Memory B cell (primary cell): ENCODE measurements at places on chromosomes 2 and 18.
A peak's percentile ranks its signal among the peaks of the same experiment; 100 is the strongest.

GRCh38 chr2:60926741-60927552 is 45.6 kb downstream of the REL start:
- no peaks in the 10 kb centered on the region for H3K27me3 ChIP-seq
- H3K27ac ChIP-seq = peak overlapping the region; percentile 56
- peaks cover 39% of the 10 kb centered on the region for H3K36me3 ChIP-seq
- H3K4me3 ChIP-seq = no peak overlapping the region
- no peak for DNase-seq

- no peak for DNase-seq
- no peaks in the 10 kb centered on the region for H3K4me1 ChIP-seq
- no peak overlapping the region for H3K27ac ChIP-seq
These were observed 78.0 kb upstream of the NFATC1 start for GRCh38 chr18:79317703-79318102.

DNA sequence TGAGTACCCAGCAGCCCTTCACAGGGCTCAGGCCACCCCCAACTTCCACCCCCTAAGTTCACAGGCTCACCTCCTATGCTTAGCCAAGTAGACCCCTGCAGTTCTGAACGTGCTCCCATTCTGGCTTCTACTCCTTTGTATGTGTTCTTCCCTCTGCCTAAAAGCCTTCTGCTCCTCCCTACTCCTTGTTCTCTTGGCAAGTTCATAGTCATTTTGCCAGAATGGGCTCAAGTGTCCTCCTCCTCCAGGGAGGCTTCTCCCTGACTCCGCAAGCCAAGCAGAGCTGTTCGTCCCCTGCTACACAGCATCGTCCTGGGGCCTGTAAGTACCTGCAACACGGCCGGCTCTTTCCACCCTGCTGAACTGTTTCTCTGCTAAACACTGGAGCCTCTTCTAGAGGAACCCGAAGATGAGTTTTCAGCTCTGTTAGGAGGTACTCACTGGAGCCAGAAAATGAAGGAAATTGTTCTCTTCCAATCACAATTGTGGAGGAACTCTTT is 14.6 kb upstream of the CETN1 start:
- H3K4me1 ChIP-seq = no peaks in the 10 kb centered on the region
- DNase-seq = no peak
- H3K27ac ChIP-seq = no peak overlapping the region
- H3K36me3 ChIP-seq = no peaks in the 10 kb centered on the region
- no peak overlapping the region for H3K4me3 ChIP-seq
- peaks cover 2% of the 10 kb centered on the region for H3K27me3 ChIP-seq

- no peak for DNase-seq
- peaks cover 25% of the 10 kb centered on the region for H3K36me3 ChIP-seq
- peaks cover 12% of the 10 kb centered on the region for H3K4me1 ChIP-seq
- H3K4me3 ChIP-seq = no peak overlapping the region
These were observed 7.1 kb downstream of the MTA3 start for GRCh38 chr2:42575458-42576064.

- H3K4me1 ChIP-seq = peaks cover 6% of the 10 kb centered on the region
- no peaks in the 10 kb centered on the region for H3K36me3 ChIP-seq
- H3K27me3 ChIP-seq = peaks cover 20% of the 10 kb centered on the region
- DNase-seq = no peak
These were observed 78.1 kb downstream of the IRS1 start for GRCh38 chr2:226721541-226721940.

GRCh38 chr2:239173301-239173700 is 227.5 kb downstream of the HDAC4 start:
- H3K36me3 ChIP-seq = peaks cover 57% of the 10 kb centered on the region
- no peak for DNase-seq
- H3K4me1 ChIP-seq = no peaks in the 10 kb centered on the region
- H3K4me3 ChIP-seq = no peak overlapping the region

DNA sequence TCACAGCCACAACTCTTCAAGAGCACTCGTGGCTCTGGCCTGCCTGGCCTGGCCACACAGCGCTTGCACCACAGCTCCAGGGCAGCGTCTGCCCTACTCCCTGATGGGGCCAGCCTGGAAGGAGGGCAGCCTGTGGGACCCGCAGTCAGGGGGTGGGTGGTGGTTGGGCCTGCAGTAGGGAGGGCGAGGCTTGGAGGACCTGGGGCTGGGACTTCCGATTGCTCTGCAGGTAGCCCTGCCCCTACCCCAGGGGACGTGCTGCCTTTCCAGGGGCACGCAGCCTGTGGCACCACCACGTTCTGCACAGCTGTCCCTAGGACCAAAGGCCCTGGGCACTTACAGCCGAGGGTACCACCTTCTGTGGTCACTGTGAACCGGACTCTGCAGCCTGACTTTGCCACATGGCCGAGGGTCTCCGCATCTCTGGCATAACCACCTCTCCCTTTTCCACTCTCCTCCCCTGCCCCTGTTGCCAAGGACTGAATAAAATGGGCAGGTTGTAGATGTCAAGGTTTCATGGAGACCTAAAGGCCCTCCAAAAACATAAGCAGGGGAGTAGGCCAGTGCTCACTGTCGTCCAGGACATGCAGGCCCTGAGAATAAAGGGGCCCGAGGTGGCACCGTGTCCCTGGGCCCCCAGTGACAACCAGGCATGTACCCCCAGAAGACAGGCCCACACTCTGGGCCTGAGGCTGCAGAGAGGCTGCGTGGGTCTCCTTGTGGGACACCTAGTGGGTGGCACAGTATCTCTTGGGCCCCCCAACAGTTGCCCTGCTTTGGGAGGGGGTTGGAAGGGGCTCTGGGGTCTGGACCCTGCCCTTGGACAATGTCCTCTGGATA is 87.3 kb downstream of the INHBB start:
- no peak overlapping the region for H3K4me3 ChIP-seq
- no peak for DNase-seq
- peaks cover 7% of the 10 kb centered on the region for H3K27me3 ChIP-seq
- no peaks in the 10 kb centered on the region for H3K4me1 ChIP-seq
- no peaks in the 10 kb centered on the region for H3K36me3 ChIP-seq

- H3K36me3 ChIP-seq = no peaks in the 10 kb centered on the region
- no peak for DNase-seq
- H3K27ac ChIP-seq = no peak overlapping the region
- no peak overlapping the region for H3K4me3 ChIP-seq
- H3K4me1 ChIP-seq = no peaks in the 10 kb centered on the region
- H3K27me3 ChIP-seq = no peaks in the 10 kb centered on the region
These were observed 200.0 kb downstream of the PIK3C3 start for GRCh38 chr18:42155024-42155423.

- H3K36me3 ChIP-seq = no peaks in the 10 kb centered on the region
- no peak for DNase-seq
- no peaks in the 10 kb centered on the region for H3K4me1 ChIP-seq
- no peak overlapping the region for H3K4me3 ChIP-seq
These were observed 94.0 kb upstream of the ATP5MC3 start for GRCh38 chr2:175275539-175275938.

GRCh38 chr2:40364151-40364874 is 87.6 kb downstream of the SLC8A1 start:
- H3K4me1 ChIP-seq = peaks cover 9% of the 10 kb centered on the region
- H3K27me3 ChIP-seq = no peaks in the 10 kb centered on the region
- DNase-seq = no peak
- no peak overlapping the region for H3K4me3 ChIP-seq

- H3K4me1 ChIP-seq = no peaks in the 10 kb centered on the region
- DNase-seq = no peak
- no peaks in the 10 kb centered on the region for H3K36me3 ChIP-seq
These were observed 159.3 kb downstream of the CYRIA start for GRCh38 chr2:16506366-16506765.

GRCh38 chr2:201931951-201932350 is 101.7 kb upstream of the FZD7 start:
- no peaks in the 10 kb centered on the region for H3K4me1 ChIP-seq
- no peak overlapping the region for H3K4me3 ChIP-seq
- no peak overlapping the region for H3K27ac ChIP-seq
- no peak for DNase-seq

DNA sequence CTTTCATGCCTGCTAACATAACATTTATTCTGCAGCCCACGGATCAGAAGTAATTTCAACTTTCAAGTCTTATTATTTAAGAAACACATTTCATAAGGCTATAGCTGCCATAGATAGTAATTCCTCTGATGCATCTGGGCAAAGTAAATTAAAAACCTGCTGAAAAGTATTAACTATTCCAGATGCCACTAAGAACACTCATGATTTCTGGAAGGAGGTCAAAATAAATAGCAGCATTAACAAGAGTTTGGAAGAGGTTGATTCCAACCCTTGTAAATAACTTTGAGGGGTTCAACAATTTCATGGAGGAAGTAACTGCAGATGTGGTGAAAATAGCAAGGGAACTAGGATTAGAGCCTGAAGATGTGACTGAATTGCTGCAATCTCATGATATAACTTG is 77.6 kb downstream of the CCDC148 start:
- no peaks in the 10 kb centered on the region for H3K27me3 ChIP-seq
- DNase-seq = no peak
- H3K36me3 ChIP-seq = no peaks in the 10 kb centered on the region
- no peaks in the 10 kb centered on the region for H3K4me1 ChIP-seq

DNA sequence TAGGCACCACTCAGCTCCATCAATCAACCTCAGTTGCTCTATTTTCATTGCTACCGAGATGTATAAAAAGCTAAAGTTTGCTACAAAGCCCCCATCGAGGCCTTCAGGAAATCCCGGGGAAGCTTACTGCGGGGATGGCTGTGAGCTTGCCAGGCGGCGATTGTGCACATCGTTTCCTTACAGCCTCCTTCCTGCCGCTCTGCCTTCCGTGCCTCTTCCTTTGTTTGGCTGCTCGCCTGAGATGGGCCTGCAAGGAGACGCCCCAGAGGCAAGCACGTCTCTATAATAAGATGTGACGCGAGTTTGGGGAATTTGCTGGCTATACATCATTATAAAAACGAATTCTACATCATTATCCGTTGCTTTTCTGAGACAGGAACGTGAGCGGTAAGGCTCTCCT is 41.6 kb downstream of the DHRS9 start:
- no peak for DNase-seq
- H3K4me3 ChIP-seq = no peak overlapping the region
- no peaks in the 10 kb centered on the region for H3K36me3 ChIP-seq
- no peaks in the 10 kb centered on the region for H3K27me3 ChIP-seq

DNA sequence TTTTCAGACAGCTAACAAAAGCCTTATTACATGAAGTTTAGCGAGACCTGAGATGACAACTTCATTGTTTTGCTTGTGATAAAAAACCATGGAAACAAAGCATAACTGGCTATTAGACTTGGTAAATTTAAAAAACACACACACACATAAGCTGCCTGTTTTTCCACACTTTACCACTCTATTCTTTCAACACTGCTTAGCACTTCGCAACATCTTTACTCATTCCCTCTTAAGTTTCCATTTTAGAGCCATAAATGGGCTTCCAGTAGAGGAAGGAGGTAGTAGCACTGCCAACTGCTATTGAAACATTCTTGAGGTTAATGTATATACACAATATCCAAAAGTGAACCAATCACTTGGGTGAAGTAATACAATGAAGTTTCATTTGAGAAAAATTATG is 54.1 kb downstream of the BAZ2B start:
- DNase-seq = no peak
- H3K27ac ChIP-seq = no peak overlapping the region
- H3K4me3 ChIP-seq = no peak overlapping the region
- peaks cover 5% of the 10 kb centered on the region for H3K36me3 ChIP-seq
- no peaks in the 10 kb centered on the region for H3K27me3 ChIP-seq
- no peaks in the 10 kb centered on the region for H3K4me1 ChIP-seq

DNA sequence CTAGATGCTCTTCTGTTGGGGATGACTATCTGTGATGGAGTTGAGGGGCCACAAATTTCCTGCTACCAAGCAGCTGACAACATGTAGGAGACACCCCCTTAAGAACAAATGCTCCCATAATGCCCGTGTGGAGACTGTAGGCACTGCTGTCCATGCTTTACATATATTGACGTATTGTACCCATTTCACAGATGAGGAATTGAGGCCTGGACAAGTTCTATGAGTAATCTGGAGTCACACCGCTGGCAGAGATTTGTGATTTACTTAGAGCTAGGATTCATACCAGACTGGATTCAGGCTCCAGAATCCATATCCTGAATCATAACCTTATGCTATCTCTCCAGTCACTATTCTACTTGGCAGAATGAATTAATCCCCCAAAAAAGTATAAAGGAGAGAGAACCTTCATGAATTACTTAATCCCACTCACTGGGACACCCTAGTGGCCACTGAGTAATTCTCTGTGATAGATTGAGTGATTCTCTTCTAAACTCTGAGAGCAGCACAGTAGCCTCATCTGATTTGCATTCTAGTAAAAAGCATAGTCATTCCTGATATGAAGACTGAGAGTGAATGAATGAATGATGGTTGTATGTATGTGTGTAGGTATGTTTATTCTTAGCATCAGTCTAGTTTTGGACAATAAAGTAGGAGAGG is 460.7 kb upstream of the MEIS1 start:
- H3K4me1 ChIP-seq = no peaks in the 10 kb centered on the region
- H3K27ac ChIP-seq = no peak overlapping the region
- H3K36me3 ChIP-seq = no peaks in the 10 kb centered on the region
- no peaks in the 10 kb centered on the region for H3K27me3 ChIP-seq
- no peak overlapping the region for H3K4me3 ChIP-seq

DNA sequence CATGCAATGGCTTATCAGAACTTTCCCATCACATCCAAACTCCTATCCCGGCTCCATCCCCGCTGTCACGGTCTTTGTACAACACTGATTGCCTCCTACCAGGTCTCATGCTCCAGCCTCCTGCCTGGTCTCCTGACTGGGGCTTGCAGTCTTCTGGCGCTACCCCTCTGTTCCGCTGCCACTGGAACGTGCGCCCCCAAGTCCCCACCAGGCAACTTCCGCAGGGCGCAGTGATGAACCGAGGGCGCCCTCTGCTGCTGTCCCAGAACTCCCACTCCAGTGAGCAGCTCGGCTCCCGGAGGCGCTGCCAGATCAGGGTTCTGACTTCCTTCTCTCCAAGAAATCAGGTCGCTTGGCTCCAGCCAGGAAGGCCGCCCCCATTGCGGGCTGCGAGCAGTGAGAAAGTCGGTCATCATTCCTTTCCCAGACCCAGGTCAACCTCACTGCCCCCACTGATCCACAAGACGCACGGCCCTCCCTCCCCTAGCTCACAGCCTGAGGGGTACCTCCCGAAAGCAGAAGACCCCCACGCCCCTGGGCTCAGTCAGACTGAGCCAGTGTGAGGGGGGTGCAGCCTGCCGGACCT is 43.9 kb upstream of the RAB11FIP5 start:
- peaks cover 23% of the 10 kb centered on the region for H3K27me3 ChIP-seq
- H3K4me3 ChIP-seq = no peak overlapping the region
- no peaks in the 10 kb centered on the region for H3K4me1 ChIP-seq
- no peaks in the 10 kb centered on the region for H3K36me3 ChIP-seq

DNA sequence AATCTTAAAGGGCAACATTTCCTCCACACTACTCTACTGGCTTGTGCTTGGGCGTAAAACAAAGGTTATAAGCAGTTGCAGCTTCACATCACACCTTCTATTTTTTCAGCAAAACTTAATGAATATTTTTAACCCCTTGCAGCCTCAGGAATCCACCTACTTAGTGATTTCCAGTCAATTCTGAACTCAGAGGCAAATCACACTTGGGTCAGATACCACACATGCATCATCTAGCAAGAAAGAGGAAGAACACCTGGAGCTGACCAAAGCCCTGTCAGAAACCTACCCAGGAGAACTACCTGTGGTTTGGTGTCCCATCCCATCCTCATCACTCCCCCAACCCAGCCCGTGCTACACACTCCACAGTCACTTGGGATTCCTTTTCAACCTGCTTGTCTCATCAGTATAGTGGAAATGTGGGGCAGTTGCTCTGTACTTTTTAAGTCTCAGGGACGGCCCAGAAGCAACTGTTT is 25.5 kb downstream of the PIAS2 start:
- H3K36me3 ChIP-seq = peaks cover 29% of the 10 kb centered on the region
- DNase-seq = no peak
- no peak overlapping the region for H3K4me3 ChIP-seq
- H3K4me1 ChIP-seq = peaks cover 18% of the 10 kb centered on the region
- H3K27ac ChIP-seq = no peak overlapping the region
